ENCODE measurements at places on chromosomes 2 and 18. TPM values are rescaled to one million over a fixed set of nuclear protein-coding genes. Genes with fewer than 3 reads are reported as not detected.

The SP140 gene
- total RNA-seq: 0.45 TPM

The TMEM178A gene
- total RNA-seq: 0.14 TPM

The RETSAT gene
- 49.0 TPM for total RNA-seq

The DLX2 gene
- 0.67 TPM for total RNA-seq

The CCDC150 gene
- 4.9 TPM for total RNA-seq

The TMEM18 gene
- 50.2 TPM for total RNA-seq

The HRH4 gene
- total RNA-seq: not detected

The TLX2 gene
- 0.44 TPM for total RNA-seq

The FEV gene
- not detected for total RNA-seq

The VSNL1 gene
- total RNA-seq: not detected

The CRYGD gene
- total RNA-seq: not detected

The WDR43 gene
- 76.4 TPM for total RNA-seq

The AGXT gene
- not detected for total RNA-seq

The NRP2 gene
- 92.0 TPM for total RNA-seq

The CTNNA2 gene
- total RNA-seq: 0.35 TPM

The DYNAP gene
- not detected for total RNA-seq

The FHL2 gene
- total RNA-seq: 77.6 TPM

The SERPINB2 gene
- 0.05 TPM for total RNA-seq

The GALNT3 gene
- not detected for total RNA-seq

The CNTNAP5 gene
- total RNA-seq: not detected

The CAPN14 gene
- total RNA-seq: 0.07 TPM

The ICOS gene
- not detected for total RNA-seq

The CCDC93 gene
- 14.2 TPM for total RNA-seq

The TMEM163 gene
- 0.11 TPM for total RNA-seq

The ATP6V1B1 gene
- 2.6 TPM for total RNA-seq

The SLC8A1 gene
- total RNA-seq: 0.40 TPM

The SLC20A1 gene
- 138 TPM for total RNA-seq

The CHST10 gene
- 15.6 TPM for total RNA-seq

The CERKL gene
- total RNA-seq: 0.41 TPM

The SERPINB10 gene
- total RNA-seq: not detected

The TET3 gene
- 7.4 TPM for total RNA-seq

The NYAP2 gene
- not detected for total RNA-seq

The ITPRIPL1 gene
- total RNA-seq: not detected

The NEU4 gene
- total RNA-seq: 0.24 TPM

The EHBP1 gene
- 52.5 TPM for total RNA-seq

The STPG4 gene
- total RNA-seq: not detected

The ALKAL2 gene
- not detected for total RNA-seq

The GALR1 gene
- not detected for total RNA-seq

The CD302 gene
- 2.0 TPM for total RNA-seq

The GKN1 gene
- total RNA-seq: 0.83 TPM

The RAD51AP2 gene
- not detected for total RNA-seq

The TGFA gene
- total RNA-seq: 7.6 TPM

The EVX2 gene
- not detected for total RNA-seq

The DSEL gene
- 0.27 TPM for total RNA-seq

The HOXD3 gene
- total RNA-seq: 0.20 TPM

The SFT2D3 gene
- total RNA-seq: 6.9 TPM

The KLHL14 gene
- total RNA-seq: not detected

The LRRTM1 gene
- not detected for total RNA-seq

The ERFE gene
- 7.6 TPM for total RNA-seq

The CDK5R2 gene
- total RNA-seq: 3.0 TPM

The SCN9A gene
- total RNA-seq: 2.8 TPM

The PPP1R1C gene
- total RNA-seq: 2.2 TPM

The KCNJ3 gene
- total RNA-seq: not detected

The FAM124B gene
- not detected for total RNA-seq
